Mammary microvascular endothelial cell (primary cell): ENCODE measurements at places on chromosomes 16 and 17. TPM values are rescaled to one million over a fixed set of nuclear protein-coding genes. Genes with fewer than 3 reads are reported as not detected.

The JUP gene
- 169 and 195 TPM in 2 replicates for total RNA-seq

The PLA2G10 gene
- total RNA-seq = not detected in 2 replicates

The TERB1 gene
- not detected in 2 replicates for total RNA-seq

The SOST gene
- total RNA-seq = not detected in 2 replicates

The CX3CL1 gene
- 5.1 and 6.1 TPM in 2 replicates for total RNA-seq

The NBR1 gene
- 51.3 and 60.7 TPM in 2 replicates for total RNA-seq

The CCT6B gene
- 0.84 TPM in 1 of 2 replicates, not detected in the other for total RNA-seq

The ODAD4 gene
- not detected in 2 replicates for total RNA-seq
